Activated T-cell treated with anti-CD3 and anti-CD28 coated beads, Interleukin-2, amount 50 U/mL, for 1 hour (primary cell): ENCODE measurements at places on chromosomes 2 and 18.

DNA sequence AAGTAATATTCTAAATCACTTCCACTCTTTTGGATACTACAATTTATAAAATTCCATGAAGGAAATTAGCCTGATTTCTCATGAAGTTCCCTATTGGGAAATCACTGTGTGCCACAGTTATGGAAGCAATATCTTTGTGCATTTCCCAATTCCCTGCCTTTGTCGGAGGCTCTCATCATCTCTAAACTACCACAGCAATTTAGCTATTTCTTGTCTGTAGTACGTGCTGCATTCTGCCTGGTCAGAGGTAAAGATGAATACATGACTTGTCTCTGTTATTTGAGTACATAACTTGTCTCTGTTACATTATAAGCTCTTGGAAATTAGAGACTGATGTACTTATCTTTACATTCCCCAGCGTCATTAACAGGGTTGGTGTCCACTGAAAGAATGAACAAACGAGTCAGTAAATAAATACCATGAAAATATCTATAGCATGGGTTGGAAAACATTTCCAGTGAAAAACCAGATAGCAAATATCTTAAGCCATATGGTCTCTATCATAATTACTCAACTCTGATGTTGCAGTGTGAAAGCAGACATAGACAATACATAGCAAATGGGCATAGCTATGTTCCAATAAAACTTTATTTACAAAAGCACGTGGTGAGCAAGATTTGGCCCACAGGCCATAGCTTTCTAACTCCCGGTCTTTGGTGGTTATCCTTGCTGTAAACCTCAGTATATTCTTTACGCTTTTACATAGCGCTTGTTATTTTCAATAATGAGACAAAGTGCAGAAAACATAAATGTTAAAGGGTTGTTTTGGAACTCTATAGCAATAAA is 78.8 kb downstream of the BCL2 start:
- no peak for DNase-seq

GRCh38 chr2:133705287-133705686 is 137.0 kb upstream of the NCKAP5 start:
- DNase-seq = no peak

DNA sequence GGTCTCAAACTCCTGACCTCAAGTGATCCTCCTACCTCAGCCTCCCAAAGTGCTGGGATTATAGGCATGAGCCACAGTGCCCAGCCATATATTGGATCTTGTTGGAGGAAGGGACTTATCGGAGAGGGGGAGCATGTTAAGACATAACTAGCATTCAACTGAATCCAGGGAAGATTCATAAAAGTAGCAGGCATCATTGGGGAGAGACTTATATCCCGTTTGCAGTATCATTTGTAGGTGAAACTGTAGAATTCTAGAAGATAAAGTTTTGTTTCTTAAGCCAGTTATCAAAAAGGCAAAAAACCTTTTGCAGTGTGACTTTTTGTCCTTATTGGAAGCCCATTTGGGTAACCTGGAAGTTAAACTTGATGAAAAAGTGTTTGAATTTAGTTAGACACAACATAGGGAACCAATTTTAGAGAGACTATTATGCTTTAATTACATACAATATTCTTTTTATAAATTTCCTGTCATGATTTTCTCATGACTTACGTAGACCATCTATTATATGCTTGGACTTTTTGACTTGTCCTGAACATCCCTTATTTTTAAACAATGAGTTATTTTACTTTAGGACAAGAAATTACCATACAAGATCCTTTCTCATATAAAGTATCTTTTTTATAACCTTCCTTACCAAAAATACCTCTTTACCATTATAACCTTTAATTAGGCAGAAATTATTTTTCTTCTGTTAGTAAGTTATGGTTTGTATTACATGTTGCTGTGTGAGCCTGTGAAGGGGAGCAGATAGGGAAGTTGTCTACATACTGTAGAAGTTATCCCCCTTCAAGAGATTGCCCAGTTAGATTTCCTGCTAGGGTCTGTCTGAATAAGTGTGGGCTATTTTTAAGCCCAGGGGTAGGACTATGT is 20.3 kb downstream of the RAB3GAP1 start:
- no peak for DNase-seq

DNA sequence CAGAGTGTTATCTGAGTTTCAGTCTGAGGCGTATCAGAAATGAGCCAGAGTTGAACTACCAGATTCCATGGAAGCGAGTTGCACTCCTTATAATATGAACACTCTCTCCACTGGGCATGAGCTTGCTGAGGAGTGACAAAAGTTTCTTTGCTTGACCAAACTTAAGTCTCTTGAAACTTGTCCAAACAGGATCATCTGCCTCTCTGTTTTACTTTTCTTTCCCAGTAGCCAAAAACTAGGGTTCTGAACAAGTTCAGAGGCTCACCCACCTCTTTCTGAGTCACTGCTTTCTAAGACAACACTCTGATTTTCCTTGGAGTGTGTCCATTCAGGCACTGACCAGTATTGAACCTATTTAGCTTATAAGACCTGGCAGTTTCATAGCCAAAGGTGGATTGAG is 233.2 kb upstream of the TCF4 start:
- no peak for DNase-seq

GRCh38 chr2:21643180-21643579 is 519.4 kb downstream of the TDRD15 start:
- no peak for DNase-seq

DNA sequence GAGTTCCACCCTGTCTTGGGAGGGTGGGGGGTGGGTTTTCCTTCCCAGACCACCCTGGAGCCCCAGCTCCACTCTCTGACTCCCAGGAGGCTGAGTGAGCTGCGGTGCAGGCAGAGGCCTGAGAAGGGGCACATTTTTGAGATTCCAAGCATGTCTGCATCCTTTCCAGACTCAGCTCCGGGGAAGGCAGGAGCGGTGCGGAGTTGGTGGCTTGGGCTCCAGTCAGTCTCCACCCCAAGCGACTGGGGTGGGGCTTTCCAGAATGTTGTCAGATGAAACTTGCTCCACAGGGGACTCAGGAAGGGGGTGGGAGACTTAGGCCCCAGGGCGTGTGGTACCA is 44.2 kb upstream of the HS6ST1 start:
- DNase-seq = no peak

DNA sequence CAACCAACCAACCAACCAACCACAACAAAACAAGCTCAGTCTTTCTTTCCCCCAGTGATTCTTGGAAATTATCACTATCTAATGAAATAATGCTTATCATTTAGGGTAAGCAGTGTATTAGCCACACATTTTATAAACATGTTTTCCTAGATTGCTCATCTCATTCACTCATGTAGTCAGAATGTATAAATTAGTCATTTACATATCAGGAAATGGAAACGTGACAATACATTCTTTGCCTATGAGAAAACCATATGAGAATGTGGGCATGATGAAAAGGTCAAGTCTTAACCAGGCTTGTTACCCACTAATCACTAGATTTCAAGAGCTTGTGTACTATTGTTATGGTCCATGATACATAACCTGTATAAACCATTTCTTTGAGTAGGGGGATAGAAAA is 1583.4 kb upstream of the PIK3C3 start:
- DNase-seq = no peak
